Neural crest cell (in vitro differentiated cells): ENCODE measurements at places on chromosomes 5 and 9. TPM values are rescaled to one million over a fixed set of nuclear protein-coding genes. Genes with fewer than 3 reads are reported as not detected.

SLC36A3 gene
- total RNA-seq = not detected in 2 replicates

C9 gene
- not detected in 2 replicates for total RNA-seq

DNA sequence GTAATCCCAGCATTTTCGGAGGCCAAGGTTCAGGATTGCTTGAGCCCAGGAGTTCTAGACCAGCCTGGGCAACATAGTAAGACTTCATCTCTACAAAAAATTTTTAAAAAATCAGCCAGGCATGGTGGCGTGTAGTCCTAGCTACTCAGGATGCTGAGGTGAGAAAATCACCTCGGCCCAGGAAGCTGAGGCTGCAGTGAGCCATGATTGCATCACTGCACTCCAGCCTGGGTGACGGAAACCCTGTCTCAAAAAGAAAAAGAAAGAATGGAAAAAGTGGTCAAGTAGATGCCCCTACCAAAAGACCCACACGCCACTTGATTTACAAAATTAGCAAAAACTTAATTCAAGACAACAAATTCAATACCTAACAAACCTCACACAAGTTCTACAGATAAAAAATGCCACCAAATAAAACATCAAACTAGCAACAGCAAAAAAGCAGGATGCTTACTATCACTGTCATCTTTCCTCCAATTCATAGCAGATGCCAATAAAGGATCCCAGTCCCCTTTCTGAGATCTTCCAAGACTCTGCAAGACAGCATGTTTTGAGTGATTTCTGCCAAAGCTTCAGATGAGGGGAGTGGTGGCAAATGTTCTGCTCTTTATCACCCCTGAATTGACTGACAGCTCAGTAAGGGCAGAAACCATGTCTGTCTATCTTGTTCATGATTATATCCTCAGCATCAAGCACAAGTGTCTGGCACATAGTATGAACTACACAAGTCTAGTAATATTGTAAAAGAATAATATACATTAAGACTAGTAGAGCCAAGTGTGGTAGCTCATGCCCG, 34.2 kb upstream of the TESK1 start:
- DNase-seq = no peak

- no peak for DNase-seq
Observed at GRCh38 chr9:37732086-37732741, 21.4 kb upstream of the TRMT10B start.

DNA sequence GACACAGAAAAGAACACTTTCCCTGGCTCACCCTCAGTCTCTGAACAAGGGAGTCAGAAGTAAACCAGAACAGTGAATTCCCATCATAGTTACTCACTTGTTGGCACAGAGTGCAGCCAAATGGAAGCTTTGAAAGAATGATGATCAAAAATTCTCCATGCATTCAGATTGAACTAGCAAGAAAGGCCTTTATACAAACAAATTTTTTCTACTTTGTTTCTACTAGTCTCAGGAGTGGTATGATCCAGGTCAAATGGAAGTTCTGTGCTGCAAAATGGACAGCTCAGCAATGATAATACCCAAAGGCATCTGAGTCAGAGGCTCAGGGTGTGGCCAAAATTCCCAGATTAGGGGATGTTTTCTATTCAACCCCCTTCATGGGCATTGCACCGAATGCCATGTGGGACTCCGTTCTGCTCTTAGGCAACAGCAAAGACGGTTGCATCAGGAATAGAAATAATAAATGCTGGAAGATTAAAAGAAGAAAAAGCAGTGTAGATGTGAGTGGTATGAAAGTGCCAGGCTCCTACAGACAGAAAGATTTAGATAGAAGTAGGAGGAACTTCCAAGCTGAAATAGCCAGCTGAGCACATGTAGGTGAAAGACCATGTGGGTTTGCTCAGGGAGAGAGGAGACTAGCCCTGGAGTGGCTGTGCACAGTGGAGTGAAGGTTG, 24.0 kb upstream of the ASPN start:
- no peak for DNase-seq

DNA sequence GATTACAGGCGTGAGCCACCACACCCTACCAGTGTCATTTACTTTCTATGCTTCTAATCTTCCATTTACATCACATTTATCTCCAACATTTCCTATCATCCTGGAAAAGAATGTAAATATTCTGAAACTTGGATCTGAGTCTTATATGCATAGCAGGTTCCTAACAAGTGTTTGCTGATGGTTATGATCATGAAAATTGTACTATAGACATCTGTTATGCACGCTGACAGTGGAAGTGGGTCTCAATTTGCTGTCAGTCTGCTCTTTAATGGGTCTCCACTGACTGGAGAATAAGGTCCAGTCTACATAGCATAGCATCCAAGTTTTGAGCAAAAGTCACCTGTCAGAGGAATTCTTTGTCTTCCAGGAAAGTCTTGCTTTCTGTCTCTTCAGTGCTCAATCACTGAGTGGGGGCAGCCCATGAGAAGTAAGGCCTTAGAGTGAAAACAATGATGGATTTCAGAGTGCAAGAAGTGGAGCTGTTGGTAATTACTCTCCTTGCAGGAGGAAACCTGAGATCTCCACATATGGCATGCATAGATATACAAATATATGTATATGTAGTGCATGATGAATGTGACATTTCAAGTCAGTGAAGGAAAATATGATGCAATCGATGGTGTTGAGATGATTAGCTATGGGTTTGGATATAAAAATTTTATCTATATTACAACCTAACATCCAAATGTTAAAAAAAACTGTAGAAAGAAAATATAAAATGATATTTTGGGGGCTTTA, 29.2 kb upstream of the MSANTD3 start:
- no peak for DNase-seq

DNA sequence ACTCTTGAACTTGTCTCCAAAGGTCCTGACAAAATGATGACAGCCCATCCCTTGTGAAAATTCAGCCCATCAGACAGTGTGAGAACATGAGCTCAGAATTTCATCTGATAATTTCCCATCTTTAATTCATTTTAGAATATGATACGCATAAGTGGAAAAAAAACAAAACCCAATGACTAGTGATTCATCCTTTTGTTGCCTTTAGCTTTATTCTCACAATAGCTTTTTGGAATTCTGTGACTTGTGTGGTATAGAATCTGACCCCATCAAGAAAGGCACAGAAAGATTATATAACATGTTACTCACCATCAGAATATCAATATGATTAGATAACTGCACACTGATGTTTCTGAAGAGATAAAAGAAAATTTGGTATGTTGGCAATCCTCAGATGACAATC, 16.1 kb upstream of the TMED7 start:
- DNase-seq = no peak

GRCh38 chr9:134968823-134969090, 51.0 kb upstream of the FCN1 start:
- DNase-seq = no peak

TRIM7 gene
- total RNA-seq = not detected in 2 replicates

- no peak for DNase-seq
Observed at GRCh38 chr9:94757158-94757557, 30.7 kb downstream of the AOPEP start.

ARID3C gene
- 0.68 TPM in 1 of 2 replicates, not detected in the other for total RNA-seq

DNA sequence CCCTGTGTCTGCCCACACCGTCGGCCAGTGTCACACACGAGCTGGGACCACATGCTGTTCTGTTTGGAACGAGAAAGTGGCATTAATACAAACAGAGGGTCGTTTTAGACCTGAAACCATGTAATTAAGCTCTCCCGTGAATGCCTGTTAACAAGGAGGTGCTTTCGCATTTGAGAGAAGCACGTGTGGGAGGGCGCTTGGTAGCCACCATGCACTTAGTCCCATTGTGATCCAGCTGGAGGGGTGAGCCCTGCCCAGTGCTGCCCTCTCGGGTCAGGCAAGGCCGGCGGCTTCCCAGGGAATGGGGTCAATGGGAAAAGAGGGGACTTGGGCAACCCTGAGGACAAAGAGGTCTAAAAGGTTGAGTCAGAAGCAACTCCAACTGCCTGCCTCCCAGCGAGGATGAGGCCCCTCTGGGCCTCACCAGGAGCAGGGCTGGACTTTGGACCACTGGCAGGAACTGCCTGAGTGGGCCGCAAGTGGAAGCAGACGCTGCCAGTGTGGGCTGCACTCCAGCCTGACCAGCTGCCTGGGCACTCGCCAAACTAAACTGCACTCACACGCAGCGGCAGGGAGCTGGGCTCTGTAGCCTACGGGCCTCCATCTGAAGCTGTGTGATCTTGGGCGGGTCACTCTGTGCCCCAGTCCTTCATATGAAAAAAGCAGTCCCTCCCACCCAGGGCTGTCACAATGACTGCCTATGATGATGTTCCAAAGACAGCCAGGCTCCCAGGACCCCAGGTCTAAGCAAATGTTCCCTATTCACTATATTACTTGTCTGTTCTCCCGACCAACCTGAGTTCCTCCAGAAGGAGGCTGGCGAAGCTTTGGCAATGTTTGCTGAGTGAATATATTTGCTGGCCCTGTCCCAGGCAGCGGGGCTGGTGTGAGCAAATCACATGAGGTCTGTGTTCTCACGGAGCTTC, 195.7 kb downstream of the CDK5RAP2 start:
- DNase-seq = no peak

- no peak for DNase-seq
Observed at GRCh38 chr9:72315510-72316311, 49.3 kb downstream of the ZFAND5 start.

- no peak for DNase-seq
Observed at GRCh38 chr5:93092349-93093105, 488.5 kb downstream of the NR2F1-AS1 start.

GDF9 gene
- total RNA-seq = 0.49 and 0.89 TPM in 2 replicates

DNA sequence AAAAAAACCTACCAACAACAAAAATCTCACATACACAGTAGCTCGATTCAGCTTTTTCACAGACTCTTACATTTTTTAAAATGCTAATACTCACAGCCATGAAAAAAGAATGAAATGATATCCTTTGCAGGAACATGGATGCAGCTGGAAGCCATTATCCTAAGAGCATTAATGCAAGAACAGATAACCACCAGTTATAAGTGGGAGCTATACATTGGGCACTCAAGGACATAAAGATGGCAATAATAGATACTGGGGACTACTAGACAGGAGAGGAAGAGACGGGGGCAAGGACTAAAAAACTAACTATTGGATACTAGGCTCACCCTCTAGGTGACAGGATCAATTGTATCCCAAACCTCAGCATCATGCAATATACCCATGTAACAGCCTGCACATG, 90.3 kb upstream of the CCNH start:
- no peak for DNase-seq

PCDHB13 gene
- total RNA-seq = 3.6 TPM in 2 replicates

DNA sequence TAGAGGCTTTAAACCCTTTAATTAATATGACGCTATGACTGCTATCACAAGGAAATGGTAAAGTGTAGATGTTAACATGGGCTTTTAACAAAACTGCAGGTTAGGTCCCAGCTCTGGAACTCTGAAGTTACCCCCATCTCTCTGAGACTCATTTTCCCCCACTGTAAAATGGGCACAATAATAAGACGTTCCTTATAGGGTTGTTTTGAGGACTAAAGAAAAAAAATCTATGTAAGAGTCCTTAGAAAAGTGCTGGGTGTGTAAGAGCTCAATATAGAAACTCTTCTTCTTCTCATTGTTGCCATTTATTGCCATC, 45.8 kb upstream of the STK32A start:
- no peak for DNase-seq

GRCh38 chr5:90807496-90807895, 248.9 kb downstream of the ADGRV1 start:
- no peak for DNase-seq

GRCh38 chr5:42768106-42768504, 11.5 kb downstream of the CCDC152 start:
- DNase-seq = no peak

FOXD4L5 gene
- 0.34 and 0.37 TPM in 2 replicates for total RNA-seq
